ENCODE measurements at places on chromosomes 12 and 14. TPM values are rescaled to one million over a fixed set of nuclear protein-coding genes. Genes with fewer than 3 reads are reported as not detected.

NANOG gene
- total RNA-seq: not detected

EFS gene
- 15.7 TPM for total RNA-seq

SIX6 gene
- total RNA-seq: not detected

PRR4 gene
- 18.0 TPM for total RNA-seq

RASSF9 gene
- total RNA-seq: 2.9 TPM

SERPINA9 gene
- total RNA-seq: not detected

RBP5 gene
- total RNA-seq: 1.1 TPM

SRRM4 gene
- not detected for total RNA-seq

ACTN1 gene
- total RNA-seq: 290 TPM

HOXC6 gene
- total RNA-seq: 3.3 TPM

ASCL1 gene
- not detected for total RNA-seq

RAD9B gene
- total RNA-seq: 0.66 TPM

IL23A gene
- total RNA-seq: not detected

GALNT16 gene
- 6.3 TPM for total RNA-seq

MTA1 gene
- total RNA-seq: 68.8 TPM

C14orf180 gene
- 1.3 TPM for total RNA-seq

TMEM63C gene
- total RNA-seq: 3.9 TPM

RNU6-8 gene
- total RNA-seq: not detected

HCAR2 gene
- 10.8 TPM for total RNA-seq

BTBD6 gene
- 41.0 TPM for total RNA-seq

HNRNPC gene
- 386 TPM for total RNA-seq

TPPP2 gene
- total RNA-seq: not detected

SERPINA5 gene
- 20.6 TPM for total RNA-seq

APOLD1 gene
- 41.4 TPM for total RNA-seq

RD3L gene
- not detected for total RNA-seq

KRT71 gene
- total RNA-seq: 0.16 TPM

RNASE3 gene
- total RNA-seq: not detected

GPRC5D gene
- total RNA-seq: not detected

OR4Q2 gene
- not detected for total RNA-seq

KCNJ8 gene
- 8.6 TPM for total RNA-seq

INHBC gene
- not detected for total RNA-seq

PPP1R1A gene
- total RNA-seq: 316 TPM

JDP2 gene
- 58.3 TPM for total RNA-seq

ACVR1B gene
- 23.6 TPM for total RNA-seq

GALNT8 gene
- 1.3 TPM for total RNA-seq

RNU4-1 gene
- not detected for total RNA-seq

TOMM20L gene
- not detected for total RNA-seq

PTCSC3 gene
- not detected for total RNA-seq

LRRIQ1 gene
- total RNA-seq: 0.66 TPM

DTX3 gene
- total RNA-seq: 35.1 TPM

ANKRD33 gene
- total RNA-seq: not detected

NYNRIN gene
- 7.7 TPM for total RNA-seq

LBHD2 gene
- not detected for total RNA-seq

PTGER2 gene
- total RNA-seq: 5.9 TPM

NTF3 gene
- 1.3 TPM for total RNA-seq

SLC10A1 gene
- total RNA-seq: not detected

SLC38A1 gene
- total RNA-seq: 7.8 TPM

HOXC10 gene
- total RNA-seq: 2.0 TPM

DHRS2 gene
- 9.4 TPM for total RNA-seq

TBX5 gene
- total RNA-seq: 6.2 TPM

NDUFB1 gene
- total RNA-seq: 256 TPM

HOTAIR gene
- total RNA-seq: 0.73 TPM

MYF5 gene
- not detected for total RNA-seq

ATP23 gene
- total RNA-seq: 13.4 TPM

SYNE3 gene
- total RNA-seq: 112 TPM

ITGA7 gene
- 33.1 TPM for total RNA-seq

CCDC175 gene
- 0.33 TPM for total RNA-seq
